SK-N-DZ (cell line): ENCODE measurements at places on chromosomes 12 and 14.

GRCh38 chr12:115416869-115417268 is 732.9 kb upstream of the TBX3 start:
- no peak for DNase-seq

DNA sequence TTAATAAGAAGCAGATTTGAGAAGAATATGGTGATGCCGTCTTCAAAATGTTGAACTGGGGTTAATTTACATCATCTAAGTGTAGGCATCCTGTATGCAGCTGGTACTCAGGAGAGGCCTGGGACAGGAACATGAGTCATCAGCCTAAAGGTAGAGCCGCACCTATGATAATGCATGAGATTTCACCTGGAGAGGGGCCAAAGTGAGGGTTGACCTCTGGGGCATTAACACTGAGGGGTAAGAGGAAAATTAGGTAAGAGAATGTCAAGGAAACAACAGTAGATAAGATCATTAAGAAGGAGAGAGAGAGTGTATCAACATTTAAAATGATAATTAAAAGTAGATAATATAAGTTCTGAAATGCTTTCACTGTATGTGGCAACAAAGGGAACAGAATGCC is 20.2 kb upstream of the SSTR1 start:
- no peak for DNase-seq

DNA sequence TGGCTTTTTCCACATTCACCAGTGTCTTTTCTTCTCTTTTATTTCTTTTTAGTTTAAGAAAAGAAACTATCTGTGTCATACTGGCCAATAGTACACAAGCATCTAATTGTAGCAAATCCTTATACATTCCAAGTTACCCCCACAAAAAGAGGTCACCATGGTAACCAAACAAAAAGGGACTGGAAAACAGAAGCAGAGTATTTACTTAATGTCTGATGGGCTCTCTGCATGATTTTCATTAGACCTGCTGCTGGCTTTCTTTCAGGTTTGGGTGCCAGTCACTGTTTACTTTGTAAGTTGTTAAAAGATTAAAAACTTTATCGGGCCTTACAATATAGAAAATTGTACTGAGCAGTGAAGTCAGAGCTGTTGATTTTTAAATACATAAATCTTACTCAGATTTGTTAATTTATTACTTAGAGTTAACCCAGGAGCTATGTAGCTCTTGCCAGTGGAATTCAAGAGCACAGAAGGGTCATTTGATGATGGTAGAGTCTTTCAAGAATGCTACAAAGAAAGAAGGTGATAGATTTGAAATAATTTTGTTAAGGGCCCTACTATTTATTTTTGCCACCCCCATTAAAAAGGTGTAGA is 123.9 kb downstream of the BRMS1L start:
- DNase-seq: no peak

- DNase-seq: no peak
Measured at GRCh38 chr12:90020881-90021280, 312.2 kb upstream of the ATP2B1 start.

- DNase-seq: no peak
Measured at GRCh38 chr14:88225721-88226120, 97.3 kb downstream of the KCNK10 start.

DNA sequence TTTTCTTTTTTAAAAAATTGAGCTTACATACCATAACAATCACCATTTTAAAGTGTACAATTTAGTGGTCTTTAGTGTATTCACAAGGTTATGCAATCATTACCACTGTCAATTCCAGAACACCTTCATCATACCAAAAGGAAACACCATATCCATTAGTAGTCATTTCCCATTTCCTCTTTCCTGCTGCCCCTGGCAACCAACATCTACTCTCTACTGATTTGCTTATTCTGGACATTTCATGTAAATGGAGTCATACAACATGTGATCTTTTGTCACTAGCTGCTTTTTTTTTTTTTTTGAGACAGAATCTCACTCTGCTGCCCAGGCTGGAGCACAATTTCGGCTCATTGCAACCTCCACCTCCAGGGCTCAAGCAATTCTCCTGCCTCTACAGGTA is 66.8 kb upstream of the CFL2 start:
- no peak for DNase-seq

GRCh38 chr12:53299101-53299453 is 418 bp upstream of the MYG1 start:
- no peak for DNase-seq

GRCh38 chr14:24259282-24260025 is 3.5 kb downstream of the TGM1 start:
- no peak for DNase-seq

GRCh38 chr12:53613821-53614220 is 12.4 kb downstream of the ATF7 start:
- no peak for DNase-seq

DNA sequence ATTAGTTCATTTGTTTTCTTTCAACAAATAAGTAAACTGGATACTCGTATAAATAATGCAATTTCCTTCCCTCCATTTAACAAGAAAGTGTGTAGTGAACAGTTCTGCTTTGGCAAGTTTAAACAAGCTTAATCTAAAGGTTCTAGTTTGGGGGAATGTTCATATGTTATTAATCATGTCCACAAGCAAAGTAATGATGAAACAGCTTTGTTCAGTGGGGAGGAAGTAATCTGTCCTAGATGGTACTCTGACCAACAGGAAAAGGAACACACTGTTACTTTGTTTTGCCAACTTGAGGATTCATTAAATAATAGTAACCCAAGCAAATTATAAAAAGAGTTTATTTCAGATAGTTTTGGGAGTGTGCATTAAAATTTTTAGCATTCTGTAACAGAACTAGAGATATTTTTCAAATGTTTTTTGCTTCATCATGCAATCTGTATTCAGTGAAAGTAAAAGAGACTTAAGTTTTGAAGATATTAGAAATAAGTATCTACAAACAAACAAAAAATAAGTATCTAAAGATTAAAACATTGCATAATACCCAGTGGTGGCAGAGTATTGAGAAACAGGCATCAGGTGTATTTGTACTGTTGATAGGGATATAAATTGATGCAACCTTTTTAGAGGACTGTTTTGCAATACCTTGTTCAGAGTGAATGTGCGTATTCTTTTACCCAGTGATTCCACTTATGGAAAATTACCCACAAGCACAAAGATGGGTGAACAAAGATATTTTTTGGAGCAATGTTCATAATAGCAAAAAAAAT is 61.1 kb downstream of the RAB35 start:
- no peak for DNase-seq

DNA sequence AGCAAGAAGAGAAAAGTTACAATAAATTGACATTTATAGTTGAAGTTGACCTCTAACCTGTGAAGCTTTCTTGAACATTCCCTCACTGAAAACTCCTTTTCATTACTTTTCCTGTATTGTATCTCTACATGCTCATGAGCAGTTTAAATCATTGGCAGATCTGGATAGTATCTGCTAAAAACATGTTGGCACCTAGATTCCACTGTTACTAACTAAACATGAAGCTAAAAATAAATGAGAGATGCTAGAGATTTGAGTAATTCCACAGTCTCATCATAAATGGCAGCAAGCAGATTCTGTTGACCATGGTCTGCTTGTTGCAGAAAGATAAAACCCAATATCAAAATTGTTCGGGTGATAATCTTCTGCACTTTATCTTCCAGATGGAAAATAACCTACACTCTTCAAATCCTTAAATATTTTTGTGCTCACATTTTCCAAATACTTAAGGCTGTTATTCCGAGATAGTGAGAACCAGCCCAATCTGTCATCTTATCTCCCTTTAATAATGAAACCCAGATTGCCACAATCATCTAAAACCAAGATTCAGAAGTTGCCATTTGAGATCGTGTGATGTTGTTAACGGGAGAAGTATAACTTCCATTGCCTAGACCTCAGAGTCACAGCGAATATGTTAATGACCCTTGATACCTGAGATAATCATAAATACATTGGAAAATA is 171.0 kb upstream of the DAAM1 start:
- peak; percentile 11 for DNase-seq

DNA sequence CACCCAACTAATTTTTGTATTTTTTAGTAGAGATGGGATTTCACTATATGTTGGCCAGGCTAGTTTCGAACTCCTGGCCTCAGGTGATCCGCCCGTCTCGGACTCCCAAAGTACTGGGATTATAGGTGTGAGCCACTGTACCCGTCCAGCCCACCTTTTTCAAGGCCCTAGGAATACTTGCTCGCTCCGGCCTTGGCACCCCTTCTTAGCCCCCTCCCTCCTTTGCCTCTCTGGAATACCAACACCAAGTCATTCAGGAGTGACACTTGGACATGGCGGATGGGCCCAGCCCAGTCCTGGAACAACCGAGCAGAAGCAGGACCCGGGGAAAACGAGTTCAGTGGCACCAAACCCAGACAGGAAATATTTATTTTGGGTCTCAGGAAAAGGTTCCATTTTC is 29.1 kb downstream of the PLEKHG3 start:
- DNase-seq: no peak

DNA sequence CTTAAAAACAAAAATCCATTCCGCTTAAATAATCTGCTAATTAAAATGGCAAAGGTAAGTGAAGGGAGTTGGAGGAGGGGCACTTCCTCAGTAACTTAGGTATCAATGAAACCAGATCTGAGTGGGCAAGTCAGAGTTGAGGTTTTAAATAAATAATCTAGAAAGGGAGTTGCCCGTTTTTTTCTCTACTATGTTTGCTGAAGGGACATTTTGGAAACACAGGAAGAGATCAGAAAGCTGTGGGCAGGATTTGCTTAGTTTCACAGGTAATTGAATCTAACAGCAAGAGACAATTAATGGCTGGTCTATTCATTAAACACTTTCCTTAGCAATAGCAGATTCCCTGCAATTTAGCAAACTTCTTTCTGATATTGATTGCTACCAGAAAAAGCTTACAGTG is 186.0 kb upstream of the ABCD2 start:
- DNase-seq: no peak

DNA sequence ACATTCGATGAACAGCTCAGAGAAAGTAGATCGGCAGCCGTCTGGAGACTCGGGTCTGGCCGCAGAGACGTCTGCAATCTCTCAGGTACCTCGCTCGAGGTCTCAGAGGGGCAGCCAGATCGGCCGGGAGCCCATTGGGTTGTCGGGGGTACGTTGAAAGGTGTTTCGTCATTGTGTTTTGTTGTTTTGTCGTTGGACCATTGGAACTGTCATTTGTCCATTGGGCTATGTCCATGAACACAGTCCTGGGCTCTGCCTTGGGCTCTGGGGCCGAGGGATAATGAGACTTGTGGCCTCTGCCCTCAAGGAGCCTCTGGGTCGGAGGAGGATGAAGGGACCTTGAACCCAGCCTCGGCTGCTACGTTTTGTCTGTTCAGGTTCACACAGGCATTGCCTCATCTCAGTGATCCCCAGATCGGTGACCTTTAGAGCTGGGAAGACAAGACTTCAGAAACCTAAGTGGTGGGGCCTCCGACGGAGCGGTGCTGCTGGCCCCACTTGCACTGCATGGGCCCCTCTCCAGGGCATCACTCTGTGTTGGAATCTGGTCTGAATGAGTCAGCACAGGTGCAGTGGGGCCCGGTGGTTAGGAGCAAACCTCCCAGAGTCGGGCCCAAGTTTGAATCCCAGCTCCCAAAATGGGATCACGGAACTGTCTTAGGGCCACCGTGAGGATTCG is 23.6 kb upstream of the MLXIP start:
- DNase-seq: no peak

GRCh38 chr12:54351341-54351740 is 12.9 kb downstream of the GPR84 start:
- DNase-seq: no peak
